Stimulated activated CD4-positive, alpha-beta T cell treated with anti-CD3 and anti-CD28 coated beads, TNF-alpha, amount 100 ng/mL, for 4 hours (primary cell): ENCODE measurements at places on chromosomes 3 and 15.

DNA sequence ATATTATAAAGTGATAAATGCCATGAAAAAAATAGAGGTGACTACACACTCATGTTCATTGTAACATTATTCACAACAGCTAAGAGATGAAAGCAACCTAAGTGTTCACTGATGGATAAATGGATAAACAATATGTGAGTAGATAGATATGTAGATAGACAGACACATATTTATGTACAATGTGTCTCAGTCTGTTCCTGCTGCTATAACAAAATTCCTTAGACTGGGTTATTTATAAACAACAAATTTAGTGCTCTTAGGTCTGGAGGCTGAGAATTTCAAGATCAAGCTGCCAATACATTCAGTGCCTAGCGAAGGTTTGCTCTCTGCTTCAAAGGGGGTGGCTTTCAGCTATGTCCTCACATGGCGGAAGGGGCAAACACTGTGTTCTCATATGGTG lies 312.5 kb downstream of the ZNF621 start:
- no peak for DNase-seq

DNA sequence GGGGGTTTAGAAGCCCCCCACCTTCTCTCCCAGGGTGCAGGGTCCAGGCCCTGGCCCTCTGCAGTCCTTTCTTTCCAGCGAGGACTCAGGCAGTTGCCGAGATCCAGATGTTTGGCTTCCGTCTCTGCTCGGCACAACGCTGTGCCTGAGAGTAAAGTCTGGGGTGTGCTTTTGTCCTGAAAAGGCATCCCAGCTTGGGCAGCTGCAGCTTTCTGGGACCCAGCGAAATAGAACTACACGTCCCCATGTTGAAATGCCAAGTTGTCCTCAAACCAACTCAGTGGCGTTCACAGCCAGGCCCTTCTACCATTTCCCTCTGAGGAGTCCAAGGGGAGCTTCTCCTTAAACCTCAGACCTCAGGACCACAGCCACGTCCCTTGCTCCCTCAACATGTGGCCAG lies 23.1 kb downstream of the FGD5 start:
- no peak for DNase-seq

GRCh38 chr3:14879211-14879874 lies 60.6 kb downstream of the FGD5 start:
- no peak for DNase-seq

GRCh38 chr15:67838789-67839332 lies 984 bp downstream of the RNU6-1 start:
- no peak for DNase-seq

DNA sequence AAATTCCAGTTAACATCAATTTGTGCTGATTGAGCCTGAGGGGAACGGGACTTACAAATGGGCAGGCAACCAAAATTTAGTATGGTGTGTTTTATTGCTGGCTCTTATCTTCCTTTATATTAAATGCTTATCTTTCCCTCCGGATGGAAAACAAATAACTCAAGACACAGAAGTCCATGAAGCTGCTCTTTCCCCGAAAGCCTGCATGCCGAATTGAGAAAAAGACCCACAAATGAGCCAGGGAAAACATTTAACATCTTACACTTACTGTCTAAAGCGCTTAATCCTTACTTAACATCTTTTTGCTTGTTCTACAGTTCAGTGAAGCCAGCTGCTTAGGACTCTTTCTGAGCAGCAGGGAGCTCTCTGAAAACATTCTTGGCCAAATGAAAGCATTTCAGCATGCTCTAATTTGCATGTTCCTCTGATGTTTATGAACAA lies 49.5 kb downstream of the HEG1 start:
- DNase-seq: no peak

GRCh38 chr3:75254685-75255084 lies 409.4 kb upstream of the FRG2C start:
- no peak for DNase-seq

GRCh38 chr3:73547427-73548248 lies 77.1 kb downstream of the PDZRN3 start:
- DNase-seq: no peak

DNA sequence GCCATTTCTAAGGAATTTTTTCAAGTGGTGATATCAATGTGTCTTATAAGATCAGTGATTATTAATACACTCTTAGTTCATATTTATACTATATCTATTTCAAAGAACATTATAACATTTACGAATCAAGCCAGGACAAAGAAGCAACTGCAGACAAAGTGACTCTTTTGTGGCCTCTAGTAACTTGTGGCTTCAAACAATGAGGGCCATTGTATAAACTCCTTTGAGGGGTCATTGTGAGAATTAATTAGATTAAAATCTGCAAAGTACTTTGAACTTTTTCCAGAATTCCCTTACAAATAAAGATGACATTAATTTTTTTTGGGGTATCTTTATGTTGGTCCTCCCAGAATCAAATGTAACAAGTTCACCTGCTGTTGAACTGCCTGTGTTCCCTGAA lies 12.3 kb upstream of the SLC30A4 start:
- DNase-seq: no peak

GRCh38 chr3:153330901-153331300 lies 168.9 kb downstream of the RAP2B start:
- no peak for DNase-seq

GRCh38 chr3:13853978-13854296 lies 25.9 kb downstream of the WNT7A start:
- DNase-seq: no peak

GRCh38 chr3:183626877-183627594 lies 8.4 kb upstream of the KLHL24 start:
- no peak for DNase-seq

GRCh38 chr3:8990266-8991215 lies 27.3 kb upstream of the RAD18 start:
- DNase-seq: no peak

- DNase-seq: no peak
Measured at GRCh38 chr3:113560831-113561623, 28.7 kb downstream of the SIDT1 start.

- DNase-seq: no peak
Measured at GRCh38 chr3:185709251-185709955, 115.4 kb downstream of the IGF2BP2 start.

GRCh38 chr15:78210349-78210717 lies 24.0 kb downstream of the ACSBG1 start:
- no peak for DNase-seq

- no peak for DNase-seq
Measured at GRCh38 chr15:64422697-64423096, 35.1 kb downstream of the TRIP4 start.

GRCh38 chr3:121995161-121996137 lies 26.6 kb downstream of the ILDR1 start:
- no peak for DNase-seq

DNA sequence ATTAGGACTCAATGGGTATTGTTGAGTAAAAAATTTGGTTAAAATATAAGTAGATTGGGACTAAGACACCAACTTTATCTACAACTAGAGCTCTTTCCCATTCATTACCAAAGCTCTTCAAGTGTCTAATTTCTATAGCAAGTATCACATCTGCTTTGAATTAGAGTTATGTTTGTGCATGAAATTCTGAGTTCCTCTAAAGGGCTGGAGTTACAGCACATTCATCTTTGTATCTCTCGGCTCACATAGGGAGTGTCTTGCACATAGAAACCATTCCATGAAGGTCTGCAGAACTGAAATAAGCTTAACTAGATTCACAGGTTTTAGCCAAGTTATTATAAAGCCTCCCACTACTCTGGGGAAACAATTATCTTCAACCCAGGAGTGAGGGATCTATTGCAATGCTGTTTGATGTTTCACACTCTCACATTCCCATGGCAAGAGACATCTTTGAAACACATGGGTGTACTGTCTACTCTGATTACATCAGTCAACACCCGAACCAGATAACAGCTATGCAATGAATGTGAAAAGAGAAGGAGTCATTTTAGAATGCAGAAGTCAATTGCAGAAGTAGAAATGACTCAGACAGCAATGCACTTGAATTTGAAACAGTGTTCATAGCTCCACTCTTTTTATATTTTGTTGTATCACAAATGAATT lies 93.1 kb upstream of the KBTBD8 start:
- no peak for DNase-seq

GRCh38 chr3:120192159-120192558 lies 92.9 kb downstream of the GPR156 start:
- no peak for DNase-seq

DNA sequence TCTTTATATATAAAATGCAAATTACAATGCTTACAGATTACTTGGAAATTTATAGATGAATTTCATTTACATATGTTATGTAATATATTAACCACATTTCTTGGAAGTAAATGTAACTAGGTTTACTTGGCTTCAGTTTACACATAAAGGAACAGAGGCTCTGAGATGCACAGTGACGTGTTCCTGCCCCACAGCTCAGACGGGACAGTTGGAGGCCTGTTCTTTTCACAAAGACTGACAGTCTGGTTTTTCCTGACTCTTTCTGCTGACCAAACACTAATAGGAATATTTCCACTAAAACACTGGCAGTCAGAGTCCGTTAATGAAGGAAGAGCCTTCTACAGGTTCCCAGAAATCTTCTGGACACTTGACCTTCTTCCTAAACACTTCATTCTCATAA lies 336.1 kb downstream of the MFSD1 start:
- no peak for DNase-seq
